ENCODE measurements at places on chromosomes 4 and X.
A peak's percentile ranks its signal among the peaks of the same experiment; 100 is the strongest.

GRCh38 chr4:183966371-183966770 lies 61.3 kb downstream of the STOX2 start:
- DNase-seq = no peak

DNA sequence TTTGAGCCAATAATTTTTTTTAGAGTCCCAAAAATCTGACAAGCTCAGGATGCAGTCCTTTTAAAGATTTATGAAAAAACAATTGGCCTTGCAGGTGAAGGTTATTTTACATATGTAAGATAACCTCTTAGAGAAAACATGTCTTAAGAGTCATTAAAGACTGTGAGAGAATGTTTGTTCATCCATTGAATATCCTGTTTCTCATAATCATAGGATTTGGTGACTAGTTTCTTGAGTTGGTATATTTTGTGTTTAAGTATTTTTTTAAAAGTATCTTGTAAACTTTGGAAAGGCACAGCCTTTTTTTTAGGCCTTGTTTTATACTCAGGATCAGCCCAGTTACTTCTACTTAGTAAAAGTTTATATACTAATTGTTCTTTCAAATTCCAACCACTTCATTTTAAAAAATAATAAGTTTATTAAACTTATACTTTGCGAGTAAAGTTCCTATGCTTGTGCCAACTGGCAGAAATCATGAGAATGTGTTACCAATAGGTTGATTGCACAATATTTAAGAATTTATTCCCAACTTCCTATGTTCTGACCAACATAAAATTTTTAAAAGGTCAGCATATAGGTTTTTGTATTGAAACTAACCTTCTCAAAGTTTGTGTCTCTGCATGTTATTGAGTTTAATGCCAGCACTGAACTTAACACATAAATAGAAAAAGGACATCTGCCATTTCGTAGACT lies 40.0 kb upstream of the ARSJ start:
- DNase-seq = no peak

DNA sequence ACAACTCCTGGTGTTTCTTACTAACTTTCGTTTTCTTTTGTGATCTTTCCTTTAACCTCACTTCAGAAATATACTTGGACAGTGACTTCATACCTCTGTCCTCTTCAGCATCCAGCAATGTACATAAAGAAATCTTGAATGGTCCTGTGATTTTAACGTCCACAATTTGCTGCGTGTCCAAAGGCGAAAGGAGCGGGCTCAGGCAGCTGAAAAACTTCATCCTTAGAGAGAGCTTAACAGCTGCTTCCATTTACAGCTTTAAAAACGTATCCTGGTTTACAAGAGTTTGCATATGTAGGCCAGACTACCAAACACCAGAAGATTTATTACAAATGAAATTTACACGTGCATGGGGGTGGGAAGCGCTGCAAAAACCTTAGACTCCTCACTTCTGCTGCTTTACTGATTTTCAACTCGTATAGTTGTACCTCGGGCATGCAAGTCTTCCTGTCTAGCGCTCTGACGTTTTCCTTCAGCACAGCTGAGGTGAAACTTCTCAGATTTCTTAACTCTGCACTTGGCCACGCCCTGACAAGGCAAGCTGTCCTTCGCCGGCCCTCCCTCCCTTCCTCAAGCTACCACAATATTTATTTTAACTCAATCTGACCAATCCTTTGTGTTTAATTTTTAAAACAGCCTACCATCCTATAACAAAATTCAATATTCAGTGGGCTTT lies 406.4 kb downstream of the FAM47A start:
- DNase-seq = no peak

DNA sequence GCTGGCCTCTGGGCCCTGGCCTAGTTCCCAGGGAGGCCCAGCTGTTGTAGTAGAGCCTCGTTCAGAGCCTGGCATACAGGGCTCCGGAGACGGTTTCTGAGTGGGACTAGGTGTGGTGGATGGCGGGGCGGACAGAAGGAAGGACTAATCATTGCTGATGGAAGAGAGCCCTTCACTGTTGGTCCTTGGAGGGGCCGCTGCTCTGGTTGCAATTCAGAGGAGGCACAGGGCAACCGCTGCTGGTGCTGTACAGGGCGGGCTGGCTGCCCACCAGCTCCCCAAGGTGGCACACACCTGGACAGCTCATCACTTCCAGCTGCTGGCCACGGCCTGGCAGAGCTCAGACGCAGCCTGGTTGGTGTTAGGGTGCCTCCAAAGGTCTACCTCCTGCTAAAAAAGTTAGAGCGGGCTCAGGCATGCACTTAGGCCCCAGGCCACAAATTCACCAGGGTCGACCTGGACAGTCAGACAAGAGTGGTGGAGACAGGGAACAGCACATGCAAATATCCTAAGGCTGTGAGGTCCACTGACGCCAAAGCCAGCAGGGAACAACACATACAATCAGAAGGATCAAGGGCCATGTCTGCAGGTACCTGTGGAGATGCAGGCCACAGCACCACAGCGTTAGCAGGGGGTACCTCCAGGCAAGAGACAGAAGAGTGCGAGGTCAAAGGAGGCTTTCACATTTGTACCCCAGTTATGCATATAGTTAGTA lies 7.5 kb upstream of the RNF4 start:
- DNase-seq = no peak

DNA sequence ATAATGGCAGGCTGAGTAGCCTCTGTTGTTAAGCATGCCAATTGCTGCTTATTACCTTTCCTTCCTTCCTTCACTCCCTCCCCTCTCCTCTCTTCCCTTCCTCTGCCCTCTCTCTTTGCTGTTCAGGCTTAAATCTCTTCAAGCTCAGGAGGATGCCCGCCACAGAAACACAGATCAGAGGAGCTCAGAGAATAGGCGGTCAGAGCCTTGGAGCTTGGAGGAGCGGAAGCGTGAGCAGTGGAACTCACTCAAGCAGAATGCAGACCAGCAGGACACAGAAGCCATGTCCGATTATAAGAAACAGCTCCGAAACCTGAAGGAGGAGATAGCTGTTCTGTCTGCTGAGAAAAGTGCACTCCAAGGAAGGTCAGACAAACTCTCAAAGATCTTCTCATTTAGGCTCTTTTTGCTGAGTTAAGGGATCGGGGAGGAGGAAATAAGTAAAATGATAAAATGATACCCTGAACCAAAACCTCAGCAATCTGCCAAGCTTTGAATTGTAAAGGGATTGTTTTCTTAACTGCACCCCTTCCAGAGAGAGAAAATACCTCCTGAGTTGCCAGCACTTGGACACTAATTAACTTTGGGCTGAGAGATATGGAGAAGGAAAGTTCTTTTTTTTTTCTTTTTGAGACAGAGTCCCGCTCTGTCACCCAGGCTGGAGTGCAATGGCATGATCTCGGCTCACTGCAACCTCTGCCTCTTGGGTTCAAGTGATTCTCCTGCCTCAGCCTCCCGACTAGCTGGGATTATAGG lies 20.9 kb downstream of the SPATA18 start:
- no peak for DNase-seq

DNA sequence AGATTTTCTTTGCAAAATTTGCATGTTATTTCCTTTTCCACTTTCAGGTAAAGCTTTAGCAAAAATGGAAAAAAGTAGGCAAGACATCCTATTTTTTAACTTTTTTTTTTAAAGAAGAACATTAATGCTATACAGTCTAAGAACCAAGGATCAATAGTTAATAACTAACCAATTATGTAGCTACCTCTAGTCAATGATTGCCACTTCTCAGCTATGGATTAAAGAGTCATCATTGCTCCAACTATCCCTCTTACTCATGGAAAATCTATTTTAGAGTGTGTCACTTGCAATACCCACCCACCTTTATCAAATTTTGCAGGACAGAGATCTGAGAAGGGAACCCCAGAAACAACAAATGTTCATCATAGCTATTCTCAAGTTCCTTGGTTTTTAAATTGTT lies 223.1 kb downstream of the ANK2 start:
- DNase-seq = no peak

DNA sequence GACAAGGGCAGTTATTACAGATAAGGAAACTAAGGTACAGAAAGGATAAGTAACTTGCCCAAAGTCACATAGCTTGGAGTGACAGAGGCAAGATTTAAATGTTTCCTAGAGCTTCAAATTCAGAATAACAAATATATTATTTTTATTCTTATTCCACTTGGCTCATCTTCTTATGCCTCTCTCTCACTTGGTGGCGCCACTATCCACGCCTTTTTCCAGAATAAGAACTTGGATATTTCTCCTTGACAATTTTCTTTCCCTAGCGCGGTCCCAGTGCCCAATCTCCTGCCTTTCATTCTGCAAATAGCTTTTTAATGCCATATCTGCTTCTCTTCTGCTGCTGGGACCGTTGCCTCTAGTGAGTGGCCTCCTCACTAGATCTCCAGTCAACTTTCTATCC lies 78.5 kb downstream of the MSN start:
- no peak for DNase-seq

DNA sequence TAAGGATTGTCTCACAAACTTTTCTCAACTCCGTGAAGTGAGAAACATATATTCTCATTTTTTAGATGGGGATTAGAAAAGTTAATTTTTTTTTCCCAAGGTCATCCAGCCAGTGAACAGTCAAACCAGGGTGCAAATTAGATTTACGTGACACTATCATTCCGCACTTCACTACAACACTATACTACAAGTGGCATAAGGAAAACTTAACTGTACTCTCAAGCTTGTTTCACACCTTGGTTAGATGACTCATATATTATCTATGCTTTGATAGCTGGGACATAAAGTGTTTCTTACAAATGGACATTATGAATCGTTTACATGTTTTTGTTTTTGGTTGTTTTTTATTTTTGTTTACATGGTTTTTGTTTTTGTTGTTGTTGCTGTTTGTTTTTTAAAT lies 525.7 kb downstream of the PPARGC1A start:
- no peak for DNase-seq

GRCh38 chrX:153494541-153495361 lies at the start of gene BGN:
BGN (plus strand) TSS chrX:153494980; CDS start chrX:153504632, 9,652 bp downstream.
- no peak for DNase-seq

- peak; percentile 24 for DNase-seq
These were observed 18.8 kb downstream of the ATP1B4 start for GRCh38 chrX:120380699-120381098.

- no peak for DNase-seq
These were observed 40.9 kb downstream of the KDM6A start for GRCh38 chrX:44913656-44914531.

GRCh38 chrX:107628662-107629539 lies 591 bp downstream of the PRPS1 start:
- DNase-seq = peak; percentile 38

- DNase-seq = no peak
These were observed 508.6 kb downstream of the RAB28 start for GRCh38 chr4:12975511-12975910.

- no peak for DNase-seq
These were observed 215.9 kb upstream of the MBNL3 start for GRCh38 chrX:132704769-132705168.

- no peak for DNase-seq
These were observed 12.6 kb downstream of the ELF4 start for GRCh38 chrX:130097507-130098209.

- no peak for DNase-seq
These were observed 105.1 kb downstream of the FNIP2 start for GRCh38 chr4:158873795-158874401.
